Activated T-cell treated with anti-CD3 and anti-CD28 coated beads, Interleukin-2, amount 50 U/mL, for 48 hours (primary cell): ENCODE measurements at places on chromosomes 1 and 21.

GRCh38 chr1:117803318-117803717 is 126.1 kb downstream of the GDAP2 start:
- DNase-seq = no peak

DNA sequence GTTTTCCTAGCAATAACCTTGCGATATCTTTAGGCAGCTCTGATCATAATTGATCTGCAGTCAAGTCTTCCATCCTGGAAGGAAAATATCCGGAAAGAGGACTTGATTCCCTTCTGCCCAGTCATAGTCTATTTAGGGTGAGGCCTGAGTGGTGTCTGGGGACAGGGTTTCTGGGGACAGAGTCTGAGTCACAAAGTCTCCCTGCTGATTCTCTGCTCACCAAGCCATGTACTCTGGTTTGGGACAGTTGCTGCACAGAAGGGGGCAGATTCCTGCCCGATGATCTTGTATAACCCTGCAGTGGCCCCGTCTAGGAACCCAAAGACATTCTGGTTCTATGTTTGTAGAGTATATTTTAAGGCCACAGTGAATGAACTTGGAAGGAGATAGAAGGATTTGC is 178.8 kb downstream of the KCNJ6 start:
- DNase-seq = no peak

DNA sequence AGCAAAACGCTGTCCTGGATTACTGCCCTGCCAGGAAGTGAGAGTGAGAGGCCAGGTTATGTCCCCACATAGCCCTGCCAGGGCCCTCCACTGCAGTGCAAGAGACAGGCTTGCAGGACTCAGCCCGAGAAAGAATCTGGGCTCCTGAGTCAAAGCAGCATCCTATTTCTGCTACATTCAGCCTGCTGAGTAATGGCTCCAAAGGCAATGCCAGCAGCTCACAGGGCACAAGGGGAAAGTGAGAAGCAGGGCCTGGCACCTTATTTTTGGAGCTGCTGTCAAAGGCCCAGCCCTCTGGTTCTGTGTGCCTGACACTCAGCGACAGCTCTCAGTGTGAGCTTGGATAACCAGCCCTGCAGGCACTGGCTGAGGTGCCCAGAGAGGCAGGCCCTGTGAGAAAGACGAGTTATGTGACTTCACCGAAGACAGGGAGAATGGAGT is 83.9 kb downstream of the DTL start:
- DNase-seq = no peak

DNA sequence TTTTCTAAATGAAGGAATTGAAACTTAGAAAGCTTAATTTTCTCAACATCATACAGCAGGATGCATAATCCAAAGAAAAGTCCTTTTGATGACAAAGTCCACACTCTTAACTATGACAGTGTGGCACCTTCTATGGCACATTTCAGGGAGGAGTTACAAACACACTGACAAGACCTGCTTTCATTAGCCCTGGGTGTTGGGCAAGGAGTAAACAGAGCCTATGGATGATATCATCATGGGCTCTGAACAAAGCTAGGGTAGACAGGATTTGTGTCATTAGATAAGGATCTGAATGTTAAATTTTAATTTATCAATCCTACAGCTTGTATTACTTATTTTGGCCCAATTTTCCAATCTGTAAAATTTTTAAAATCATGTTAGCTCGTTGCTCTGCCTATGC is 62.6 kb upstream of the DENND1B start:
- DNase-seq = no peak

- no peak for DNase-seq
Measured at GRCh38 chr21:14836950-14837349, 227.8 kb downstream of the NRIP1 start.

GRCh38 chr1:33363470-33363861 is 42.6 kb upstream of the A3GALT2 start:
- DNase-seq = no peak

GRCh38 chr1:64956733-64957441 is 9.5 kb downstream of the JAK1 start:
- peak; percentile 49 for DNase-seq

GRCh38 chr1:201022493-201022819 is 1.1 kb downstream of the KIF21B start:
- peak; percentile 43 for DNase-seq

DNA sequence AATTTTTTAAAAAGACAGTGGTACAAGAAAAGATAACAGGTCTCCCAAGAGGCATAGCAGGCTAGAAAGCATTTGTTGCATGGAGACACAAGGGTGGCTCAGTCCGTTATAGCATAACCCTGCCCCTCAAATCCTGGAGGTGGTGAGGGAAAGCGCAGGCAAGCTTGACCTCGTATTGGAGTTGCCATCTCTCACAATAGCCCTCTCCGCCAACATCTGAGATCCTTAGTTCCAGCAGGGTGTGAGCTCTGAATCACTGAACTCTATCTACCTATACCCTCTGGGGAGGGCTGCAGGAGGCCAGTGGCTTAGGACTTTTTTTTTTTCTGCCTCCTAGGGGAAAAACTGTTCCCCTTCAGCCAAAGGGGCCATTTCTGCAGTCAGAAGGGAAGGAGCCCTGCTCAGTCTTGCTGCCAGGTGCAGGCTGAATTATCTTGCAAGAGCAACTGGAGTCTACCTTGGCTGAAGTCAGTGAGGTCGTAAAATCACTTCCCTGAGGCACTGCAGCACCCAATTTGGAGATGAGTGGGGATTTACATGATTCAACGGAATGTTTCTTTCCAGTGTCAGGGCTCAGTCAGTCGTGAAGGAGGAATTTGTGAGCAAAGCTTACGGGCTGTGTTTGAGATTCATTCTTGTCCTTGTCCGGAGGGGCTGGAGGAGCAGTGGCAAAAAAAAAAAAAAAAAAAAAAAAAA is 17.2 kb upstream of the C8A start:
- DNase-seq = no peak

- DNase-seq = no peak
Measured at GRCh38 chr1:10768552-10768951, 27.9 kb downstream of the CASZ1 start.

- peak; percentile 87 for DNase-seq
Measured at GRCh38 chr1:151311589-151312331, 15.5 kb downstream of the PI4KB start.

DNA sequence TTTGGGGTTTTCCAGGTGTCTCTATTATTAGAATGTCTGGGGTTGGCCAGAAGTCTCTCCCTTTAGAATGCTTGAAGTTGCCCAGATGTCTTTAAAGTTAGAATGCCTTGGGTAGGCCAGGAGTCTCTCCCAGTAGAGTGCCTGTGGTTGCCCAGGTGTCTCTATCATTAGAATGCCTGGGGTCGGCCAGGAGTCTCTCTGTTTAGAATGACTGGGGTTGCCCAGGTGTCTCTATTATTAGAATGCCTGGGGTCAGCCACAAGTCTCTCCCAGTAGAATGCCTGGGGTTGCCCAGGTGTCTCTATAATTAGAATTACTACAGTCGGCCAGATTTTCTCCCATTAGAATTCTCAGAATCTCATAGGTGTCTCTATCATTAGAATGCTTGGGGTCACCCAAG is 55.2 kb downstream of the RNF187 start:
- no peak for DNase-seq

GRCh38 chr1:17544776-17545350 is 5.4 kb downstream of the ARHGEF10L start:
- DNase-seq = no peak

DNA sequence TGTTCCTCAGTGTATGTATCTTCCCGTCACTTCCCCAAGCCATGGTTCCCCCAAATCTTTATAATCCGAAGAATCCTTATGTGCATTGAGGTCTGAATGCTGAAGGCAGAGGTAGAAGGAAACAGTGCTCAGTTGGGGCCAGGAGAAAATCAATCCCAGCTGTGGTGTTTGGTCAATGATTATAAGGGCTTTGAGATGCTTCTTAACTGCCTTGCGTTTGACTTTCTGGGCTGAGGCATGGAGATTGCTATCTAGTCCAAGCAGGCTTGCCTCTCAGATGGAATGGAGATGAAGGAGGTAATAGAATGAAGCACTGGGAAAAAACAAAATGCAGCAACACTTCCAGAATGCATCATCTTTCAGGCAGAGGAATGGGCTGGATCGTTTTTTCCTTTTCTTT is 3.6 kb upstream of the MAP1LC3C start:
- DNase-seq = no peak

DNA sequence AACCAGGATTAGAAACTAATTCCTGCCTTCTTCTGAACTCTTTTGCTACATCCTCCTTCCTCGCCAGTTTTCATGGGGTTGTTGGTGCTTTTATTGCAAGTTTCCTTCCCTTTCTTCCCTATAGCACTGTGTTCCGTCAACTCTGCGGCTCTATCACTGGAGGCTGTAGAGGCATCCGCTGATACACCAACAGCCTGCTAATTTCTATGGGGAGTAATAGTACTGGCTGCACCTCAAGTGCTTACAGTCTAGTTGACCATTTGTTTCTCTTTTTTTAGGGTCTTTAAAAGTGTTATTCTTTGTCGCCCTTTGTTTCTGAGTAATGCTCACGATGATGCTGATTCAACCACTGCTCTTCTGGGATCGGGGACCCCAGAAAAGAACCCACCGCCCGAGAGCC is 746 bp downstream of the MIS18A start:
- no peak for DNase-seq

- DNase-seq = no peak
Measured at GRCh38 chr1:92831368-92831761, 475 bp upstream of the RPL5 start.

DNA sequence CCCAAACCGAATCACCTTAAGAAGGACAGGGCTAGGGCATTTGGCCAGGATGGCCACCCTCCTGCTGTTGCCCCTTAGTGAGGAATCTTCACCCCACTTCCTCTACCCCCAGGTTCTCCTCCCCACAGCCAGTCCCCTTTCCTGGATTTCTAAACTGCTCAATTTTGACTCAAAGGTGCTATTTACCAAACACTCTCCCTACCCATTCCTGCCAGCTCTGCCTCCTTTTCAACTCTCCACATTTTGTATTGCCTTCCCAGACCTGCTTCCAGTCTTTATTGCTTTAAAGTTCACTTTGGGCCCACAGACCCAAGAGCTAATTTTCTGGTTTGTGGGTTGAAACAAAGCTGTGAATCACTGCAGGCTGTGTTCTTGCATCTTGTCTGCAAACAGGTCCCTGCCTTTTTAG is 3.6 kb downstream of the BTG2 start:
- DNase-seq = no peak

DNA sequence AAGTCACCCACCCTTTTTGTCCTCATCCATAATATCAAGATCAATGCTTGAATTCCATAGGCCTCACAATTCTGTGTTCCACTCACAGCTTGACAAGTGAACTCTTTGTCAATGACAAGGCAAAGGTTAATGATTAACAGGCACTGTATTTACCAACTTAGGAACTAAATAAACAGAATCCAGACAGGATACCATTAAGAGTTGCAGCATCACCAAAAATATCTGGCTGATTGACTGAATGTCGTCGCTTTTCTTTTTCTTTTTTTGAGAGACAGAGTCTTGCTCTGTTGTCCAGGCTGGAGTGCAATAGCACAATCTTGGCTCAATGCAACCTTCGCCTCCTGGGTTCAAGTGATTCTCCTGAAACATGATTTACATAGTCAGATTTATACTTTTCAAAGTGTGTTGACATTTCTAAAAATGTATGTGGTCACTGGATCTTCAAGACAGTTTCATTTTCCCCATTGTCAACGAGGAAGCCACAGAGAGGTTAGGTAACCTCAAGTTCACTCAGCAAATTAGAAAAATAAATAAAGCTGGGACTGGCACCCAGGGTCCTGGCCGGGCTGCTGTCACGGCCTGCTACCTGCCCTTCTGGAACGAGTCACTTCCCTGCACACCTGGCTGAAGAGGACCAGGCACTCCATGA is 81.0 kb downstream of the PDE9A start:
- DNase-seq = no peak

DNA sequence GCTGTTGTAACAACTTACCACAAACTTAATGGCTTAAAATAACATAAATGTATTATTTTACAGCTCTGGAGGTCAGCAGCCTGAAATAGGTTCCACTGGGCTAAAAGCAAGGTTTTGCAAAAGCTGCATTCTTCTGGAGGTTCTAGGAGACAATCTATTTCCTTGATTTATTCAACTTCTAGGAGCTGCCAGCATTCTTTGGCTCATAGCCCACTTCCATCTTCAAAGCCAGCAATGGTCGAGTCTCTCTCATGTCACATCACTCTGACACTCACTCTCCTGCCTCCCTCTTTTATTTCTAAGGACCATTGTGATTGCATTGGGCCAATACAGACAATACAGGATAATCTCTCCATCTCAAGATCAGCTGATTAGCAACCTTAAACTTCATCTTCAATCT is 15.1 kb upstream of the FOXJ3 start:
- no peak for DNase-seq

DNA sequence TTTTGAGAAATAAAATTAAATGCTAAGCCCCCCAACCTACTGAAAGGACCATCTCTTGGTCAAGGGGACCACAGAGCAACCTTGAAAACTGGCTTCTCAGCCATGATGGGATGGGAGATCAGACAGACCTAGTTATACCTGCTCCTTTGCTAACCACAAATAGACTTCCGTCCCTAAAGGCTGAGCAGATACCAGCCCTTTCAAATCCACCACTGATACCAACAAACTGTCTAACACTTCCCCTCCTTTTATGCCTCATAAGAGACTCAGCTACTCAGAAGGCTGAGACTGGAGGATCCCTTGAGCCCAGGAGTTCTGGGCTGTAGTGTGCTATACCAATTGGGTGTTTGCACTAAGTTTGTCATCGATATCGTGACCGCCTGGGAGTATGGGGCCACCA is 407.3 kb downstream of the SIPA1L2 start:
- no peak for DNase-seq

- no peak for DNase-seq
Measured at GRCh38 chr1:156706657-156707416, 1.5 kb upstream of the CRABP2 start.

- peak; percentile 55 for DNase-seq
Measured at GRCh38 chr1:116814926-116815723, 60.9 kb downstream of the CD2 start.

DNA sequence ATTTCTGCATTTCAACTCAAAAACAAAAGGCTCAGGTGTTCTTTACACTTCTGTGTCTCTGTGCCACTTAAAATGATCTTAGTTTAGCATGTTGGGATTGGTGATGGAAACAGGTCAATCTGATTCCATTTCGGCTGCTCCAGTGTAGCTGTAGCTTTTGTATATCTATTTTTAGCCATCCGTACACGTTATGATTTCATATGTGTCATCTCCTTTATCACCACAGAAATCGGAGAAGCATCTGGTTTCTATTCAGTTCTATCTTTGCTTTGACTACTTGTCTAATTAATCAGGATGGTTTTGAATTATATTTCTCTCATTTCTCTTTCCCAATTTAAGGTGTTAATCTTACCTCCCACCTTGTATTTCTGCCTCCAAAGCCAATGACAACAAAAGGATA is 41.1 kb downstream of the RGS21 start:
- DNase-seq = no peak

DNA sequence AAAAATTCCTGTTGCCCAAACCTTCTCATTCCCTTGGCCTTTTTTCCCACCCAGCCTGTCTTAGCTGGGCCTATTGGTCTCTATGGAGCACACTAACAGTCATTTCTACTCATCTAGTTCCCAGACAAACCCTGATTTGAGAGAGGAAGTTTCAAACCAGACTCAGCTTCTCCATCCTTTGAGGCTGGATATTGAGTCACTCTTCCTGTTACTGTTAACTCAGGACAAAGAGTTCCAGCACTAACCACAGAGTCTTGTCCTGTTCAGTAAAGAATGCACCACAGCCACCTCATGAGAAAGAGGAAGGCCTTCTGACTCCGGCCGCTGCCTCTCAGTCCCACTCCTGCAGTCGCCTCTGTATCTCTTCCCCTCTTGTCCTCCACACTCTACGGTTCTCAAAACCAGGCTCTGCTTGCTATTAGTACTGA is 137.8 kb downstream of the PTPRC start:
- DNase-seq = no peak
